ENCODE measurements at places on chromosomes 11 and 22.

DNA sequence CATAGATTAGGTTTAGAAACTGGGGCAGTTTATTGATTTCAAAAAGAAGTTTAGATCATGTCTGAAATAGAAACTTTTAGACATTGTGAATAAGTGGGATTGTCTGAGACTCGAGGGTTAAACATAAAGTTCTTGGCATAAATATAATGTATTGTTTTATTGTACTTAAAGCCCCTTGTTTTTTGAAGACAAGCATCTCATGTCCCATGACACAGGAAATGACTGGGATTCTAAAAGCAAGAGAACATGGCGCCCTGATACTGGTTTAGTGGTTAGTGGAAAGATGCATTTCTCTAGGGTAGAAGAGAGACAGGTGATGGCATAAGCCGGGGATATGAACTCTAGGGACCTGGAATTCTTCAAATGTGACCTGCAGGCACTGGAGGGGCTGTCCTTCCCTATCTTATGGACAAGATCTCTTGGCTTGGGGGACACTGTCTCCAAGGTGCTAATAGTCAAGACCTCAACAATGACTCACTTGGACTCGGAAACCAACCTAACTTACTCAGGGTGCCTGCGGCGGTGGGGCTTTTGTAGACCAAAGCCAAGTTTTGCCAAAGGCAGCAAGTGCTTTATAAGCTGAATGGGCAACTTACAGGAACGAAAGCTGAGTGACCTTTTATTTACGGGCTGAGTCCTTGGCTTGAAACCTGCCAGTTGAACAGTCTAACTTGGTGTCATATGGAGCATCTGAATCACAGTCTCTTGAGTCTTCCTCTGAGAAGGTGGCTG lies 48.2 kb downstream of the UBASH3B start:
- no peak for DNase-seq

GRCh38 chr11:47393163-47394049 lies 15.0 kb upstream of the SLC39A13 start:
- DNase-seq: no peak

GRCh38 chr22:31259798-31260473 lies 32.4 kb downstream of the PIK3IP1 start:
- no peak for DNase-seq

GRCh38 chr11:89358761-89359160 lies 132.4 kb downstream of the NOX4 start:
- DNase-seq: no peak

DNA sequence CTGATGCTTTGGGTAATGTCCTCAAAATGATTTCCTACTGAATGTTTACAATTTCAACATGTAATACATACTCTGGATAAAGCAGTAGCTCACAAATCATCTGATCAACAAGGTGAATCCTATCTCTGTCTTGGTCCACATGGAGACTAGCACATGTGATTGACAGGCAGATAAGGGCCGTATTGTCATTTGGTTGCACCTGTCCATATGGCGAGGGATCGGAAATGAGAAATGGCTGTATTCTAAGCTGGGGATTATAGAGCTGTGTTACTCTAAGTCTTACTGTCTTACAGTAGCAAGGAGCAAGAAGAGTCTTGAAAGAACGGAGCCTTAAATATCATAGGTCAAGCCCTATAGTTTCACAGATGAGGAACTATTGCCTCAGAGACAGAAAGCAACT lies 55.7 kb downstream of the APIP start:
- no peak for DNase-seq

GRCh38 chr22:46657655-46657953 lies 37.4 kb downstream of the GRAMD4 start:
- DNase-seq: no peak

DNA sequence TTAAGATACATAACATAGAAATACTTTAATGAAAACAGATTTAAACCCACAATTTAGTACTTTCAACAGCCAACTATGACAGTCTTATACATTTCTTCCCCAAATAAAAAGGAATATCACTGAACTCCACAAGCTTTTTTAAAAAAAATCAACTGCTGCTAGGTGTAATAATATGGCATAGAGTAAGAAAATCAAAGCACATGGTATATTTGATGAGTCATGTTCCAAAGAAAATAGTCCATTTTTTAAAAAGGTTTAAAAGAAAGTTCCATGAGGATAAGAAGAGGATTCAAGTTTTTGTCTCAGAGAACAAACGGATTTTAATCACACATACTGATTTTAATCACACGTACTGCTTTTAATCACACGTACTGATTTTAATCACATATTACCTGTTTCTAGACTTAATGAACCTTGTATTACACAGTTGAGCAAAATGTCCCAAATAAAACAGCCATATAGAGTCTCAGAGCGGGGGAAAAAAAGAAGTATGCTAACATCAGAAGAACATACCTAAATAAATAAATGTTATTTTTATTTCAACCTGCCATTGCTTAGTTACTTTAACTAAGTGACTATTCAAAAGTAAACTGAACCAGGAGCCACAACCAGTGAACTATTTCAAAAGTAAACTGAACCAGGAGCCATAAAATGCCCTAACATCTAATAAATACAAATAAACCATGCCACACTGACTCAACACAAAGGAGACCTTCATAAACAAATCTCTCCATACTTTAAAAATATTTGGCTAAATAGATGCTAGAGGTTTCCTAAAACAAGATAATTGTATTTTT lies 198.4 kb downstream of the SBF2 start:
- DNase-seq: no peak

DNA sequence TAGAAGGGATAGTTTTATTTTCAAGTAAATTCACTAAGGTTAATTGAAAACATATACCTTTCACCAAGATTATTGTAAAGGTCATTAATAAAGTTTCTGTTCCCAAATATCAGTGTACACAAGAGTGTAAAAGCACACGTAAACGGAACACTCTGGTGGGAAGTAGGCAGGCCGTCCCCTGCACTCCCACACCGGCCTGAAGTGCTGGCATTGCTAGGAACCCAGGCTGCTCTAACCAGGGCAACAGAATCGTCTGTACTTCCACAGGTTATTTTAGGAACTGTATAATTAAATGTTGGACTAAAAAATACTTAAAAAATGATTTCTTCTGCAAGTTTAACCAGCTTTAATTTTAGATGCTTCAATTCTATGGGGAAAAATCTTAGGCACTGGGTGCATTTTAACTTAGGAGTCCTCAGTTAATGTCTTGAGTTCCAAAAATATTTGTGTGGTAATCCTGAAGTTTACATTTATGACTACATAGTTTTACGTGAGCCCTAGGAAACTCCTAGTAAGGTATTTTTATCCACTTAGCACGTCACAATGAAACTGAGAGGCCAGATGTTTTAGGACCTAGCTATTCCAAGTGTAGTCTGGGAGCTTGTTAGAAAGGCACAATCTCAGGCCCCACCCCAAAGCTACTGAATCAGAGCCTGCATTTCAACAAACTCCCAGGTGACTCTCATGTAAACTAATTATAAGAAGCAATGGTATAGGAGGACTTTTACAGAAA lies 31.2 kb downstream of the KMT5B start:
- no peak for DNase-seq

DNA sequence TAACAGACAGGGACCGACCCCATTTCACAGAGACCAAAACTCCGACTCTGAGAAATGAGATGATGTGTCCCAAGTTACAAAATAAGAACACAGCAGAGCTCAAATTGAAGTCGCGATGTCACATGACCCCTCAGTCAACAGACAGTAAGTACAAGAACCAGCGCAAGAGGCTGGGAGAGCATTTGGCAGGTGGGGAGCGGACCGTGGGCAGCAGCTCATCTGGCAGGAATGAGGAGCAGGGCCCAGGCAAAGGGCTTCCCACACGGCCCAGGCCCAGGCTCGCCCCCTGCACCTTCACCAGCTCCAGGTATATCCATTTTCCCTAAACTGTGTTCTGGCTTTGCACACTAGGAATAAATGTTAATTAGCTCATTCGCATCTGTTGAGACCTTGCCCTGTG lies 34.3 kb downstream of the SCUBE1 start:
- DNase-seq: no peak

Measured in mesothelial cell of epicardium (in vitro differentiated cells).